Kidney (tissue), 22 donors: ENCODE measurements at places on chromosomes 6 and 20. TPM values are rescaled to one million over a fixed set of nuclear protein-coding genes. Genes with fewer than 3 reads are reported as not detected.

DNA sequence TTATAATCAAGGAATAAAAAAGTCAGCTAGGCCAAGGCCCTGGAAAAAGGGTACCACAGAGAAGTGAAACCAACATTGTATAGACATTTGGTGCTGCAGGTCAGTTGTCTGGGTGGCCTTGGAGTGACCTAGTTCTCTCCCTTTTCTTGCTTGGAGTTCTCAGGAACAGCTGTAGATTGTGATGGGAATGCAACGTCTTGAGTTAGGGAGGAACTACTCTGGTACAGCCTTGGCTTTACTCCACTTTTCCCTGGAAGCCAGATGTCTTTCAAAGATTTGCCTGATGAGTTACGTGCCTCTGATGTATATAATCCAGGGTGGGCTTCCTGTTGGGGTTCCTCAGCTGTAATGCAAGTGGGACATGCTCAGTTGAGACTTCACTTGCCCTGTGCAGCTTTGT, 694.7 kb downstream of the HTR1B start:
- DNase-seq: peak; percentile 21

- DNase-seq: no peak
Measured at GRCh38 chr6:139970591-139970991, 596.1 kb upstream of the CITED2 start.

The CYP39A1 gene
- 8.7 TPM for polyA plus RNA-seq

- no peak for DNase-seq
Measured at GRCh38 chr20:881051-881782, 34.9 kb downstream of the ANGPT4 start.

DNA sequence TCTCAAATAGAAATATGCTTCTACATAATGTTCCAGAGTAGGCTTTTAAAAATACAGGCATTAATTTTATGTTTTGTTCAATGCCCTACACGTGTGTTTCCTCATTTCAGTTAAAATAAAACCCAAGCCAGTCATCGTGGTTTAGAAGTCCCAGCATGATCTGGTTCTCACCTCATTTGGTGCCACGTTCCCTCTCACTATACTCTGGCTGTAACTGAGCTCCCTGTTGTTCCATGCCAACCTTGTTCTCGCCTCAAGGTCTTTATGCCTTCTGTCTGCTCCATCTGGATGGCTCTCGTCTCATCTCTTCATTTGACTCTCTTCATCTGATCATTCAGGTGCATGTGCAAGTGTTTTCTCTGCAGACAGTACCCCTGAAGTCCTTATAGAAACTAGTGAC, 32.6 kb downstream of the HDGFL1 start:
- no peak for DNase-seq

The RNF144B gene
- 9.4 TPM for polyA plus RNA-seq

DNA sequence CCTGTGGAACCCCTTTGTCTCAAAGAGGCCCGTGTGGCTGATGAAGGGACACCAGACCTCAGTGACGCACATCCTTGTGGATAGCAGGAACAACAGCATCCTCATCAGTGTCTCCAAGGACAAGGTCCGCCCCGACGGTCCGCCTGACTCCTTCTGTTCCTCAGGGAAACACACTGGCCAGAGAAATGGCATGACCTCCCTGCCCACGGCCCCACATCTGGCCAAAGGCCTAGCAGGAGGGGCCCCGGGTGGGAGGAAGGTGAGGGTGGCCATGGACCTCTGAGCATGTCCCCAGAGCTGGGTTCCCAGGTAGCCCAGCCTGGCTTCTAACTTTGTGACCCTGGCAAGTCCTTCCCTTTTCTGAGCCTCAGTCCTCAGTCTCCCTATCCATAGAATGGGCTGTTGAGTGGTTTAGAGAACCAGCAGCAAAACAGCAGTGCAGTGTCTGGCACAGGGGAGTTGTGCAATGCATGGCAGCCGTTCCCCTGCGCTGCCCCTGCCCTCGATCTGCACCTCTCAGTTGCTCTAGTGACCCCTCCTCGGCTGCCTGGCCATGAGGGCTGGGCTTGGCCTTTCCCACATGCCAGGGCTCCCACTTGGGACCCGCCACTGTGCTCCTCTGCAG, 48.3 kb downstream of the EFCAB8 start:
- DNase-seq: no peak

GRCh38 chr6:80886475-80886874, 780.0 kb downstream of the BCKDHB start:
- no peak for DNase-seq

The RAB44 gene
- not detected for polyA plus RNA-seq

GRCh38 chr6:34926655-34927054, 37.6 kb downstream of the ANKS1A start:
- no peak for DNase-seq

DNA sequence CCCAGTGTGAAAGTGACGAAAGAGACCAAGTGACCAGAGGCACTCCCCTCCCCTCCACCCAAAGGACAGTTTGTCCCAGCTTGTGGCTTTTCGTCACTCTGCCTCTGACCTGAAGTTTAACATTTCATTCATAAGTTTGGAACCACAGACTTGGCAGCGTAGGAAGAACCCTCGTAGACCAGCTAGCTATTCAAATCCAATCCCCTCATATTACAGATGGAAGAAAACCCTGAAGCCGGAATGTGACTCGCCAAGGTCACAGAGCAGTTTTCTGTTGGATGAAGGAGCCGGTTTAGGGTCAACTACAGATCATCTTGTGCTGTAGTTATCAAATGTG, 3.9 kb upstream of the SYS1 start:
- no peak for DNase-seq

The TSPO2 gene
- polyA plus RNA-seq: 0.88 TPM

The CRIP3 gene
- polyA plus RNA-seq: 14.3 TPM

DNA sequence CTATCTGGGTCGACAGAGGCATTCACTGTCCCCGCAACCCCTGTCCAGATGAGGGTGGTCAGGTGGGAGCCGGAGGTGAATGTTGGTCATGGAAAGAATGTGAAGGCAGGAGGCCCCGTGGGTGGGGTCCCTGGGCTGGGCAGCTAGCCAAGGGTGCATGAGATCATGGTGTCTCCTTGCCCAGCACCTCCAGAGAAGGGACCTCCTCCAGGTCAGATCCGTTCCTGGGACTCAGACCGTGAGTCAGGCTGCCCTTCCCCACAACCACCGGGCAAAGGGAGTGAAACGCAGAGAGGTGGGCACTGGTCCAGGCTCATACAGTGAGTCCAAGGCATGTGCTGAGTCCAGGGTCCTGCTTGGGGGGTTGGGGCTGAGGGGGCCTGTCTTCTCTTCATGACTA, 3.5 kb downstream of the FOXS1 start:
- DNase-seq: peak; percentile 38

DNA sequence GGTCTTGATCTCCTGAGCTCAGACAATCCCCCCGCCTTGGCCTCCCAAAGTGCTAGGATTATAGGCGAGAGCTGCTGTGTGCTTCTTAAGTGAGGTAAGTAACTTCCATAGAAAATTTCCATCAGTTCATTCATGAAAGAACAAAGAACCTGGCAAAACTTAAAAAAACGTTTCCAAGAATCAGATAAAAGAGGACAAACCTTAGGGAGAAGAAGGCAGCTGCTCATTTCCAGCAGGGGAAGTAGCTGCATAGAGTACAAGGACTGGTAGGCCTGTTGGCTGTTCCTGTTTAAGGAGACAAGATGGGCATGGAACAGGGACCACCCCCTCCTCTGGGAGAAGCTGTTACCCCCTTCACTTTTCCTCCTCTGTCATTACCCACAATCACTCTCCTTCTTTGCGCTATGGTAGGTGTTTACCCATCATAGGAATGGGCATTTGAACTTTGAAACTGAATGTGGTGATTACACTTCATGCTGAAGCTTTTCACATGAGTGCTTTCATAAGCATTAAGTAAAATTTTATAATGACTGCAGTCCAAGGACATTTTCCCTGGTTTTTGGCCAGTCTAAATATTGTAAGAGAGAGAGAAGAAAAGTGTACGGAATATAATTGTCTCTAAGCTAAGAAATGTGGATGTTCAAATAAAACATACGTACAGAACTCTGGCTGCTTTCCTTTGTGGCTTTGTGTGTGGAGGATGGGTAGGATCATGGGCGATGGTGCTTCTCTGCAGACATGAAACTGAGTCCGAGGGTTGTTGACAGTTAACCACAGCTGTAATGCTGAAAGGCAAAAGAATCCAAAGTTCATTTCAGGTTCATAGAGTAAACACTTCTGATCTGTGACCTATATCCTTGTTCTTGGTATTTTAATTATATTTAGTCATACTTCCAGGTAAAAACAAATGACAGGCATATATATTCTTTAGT, 56.4 kb downstream of the CCN2 start:
- peak; percentile 49 for DNase-seq

The EMILIN3 gene
- polyA plus RNA-seq: 0.32 TPM

DNA sequence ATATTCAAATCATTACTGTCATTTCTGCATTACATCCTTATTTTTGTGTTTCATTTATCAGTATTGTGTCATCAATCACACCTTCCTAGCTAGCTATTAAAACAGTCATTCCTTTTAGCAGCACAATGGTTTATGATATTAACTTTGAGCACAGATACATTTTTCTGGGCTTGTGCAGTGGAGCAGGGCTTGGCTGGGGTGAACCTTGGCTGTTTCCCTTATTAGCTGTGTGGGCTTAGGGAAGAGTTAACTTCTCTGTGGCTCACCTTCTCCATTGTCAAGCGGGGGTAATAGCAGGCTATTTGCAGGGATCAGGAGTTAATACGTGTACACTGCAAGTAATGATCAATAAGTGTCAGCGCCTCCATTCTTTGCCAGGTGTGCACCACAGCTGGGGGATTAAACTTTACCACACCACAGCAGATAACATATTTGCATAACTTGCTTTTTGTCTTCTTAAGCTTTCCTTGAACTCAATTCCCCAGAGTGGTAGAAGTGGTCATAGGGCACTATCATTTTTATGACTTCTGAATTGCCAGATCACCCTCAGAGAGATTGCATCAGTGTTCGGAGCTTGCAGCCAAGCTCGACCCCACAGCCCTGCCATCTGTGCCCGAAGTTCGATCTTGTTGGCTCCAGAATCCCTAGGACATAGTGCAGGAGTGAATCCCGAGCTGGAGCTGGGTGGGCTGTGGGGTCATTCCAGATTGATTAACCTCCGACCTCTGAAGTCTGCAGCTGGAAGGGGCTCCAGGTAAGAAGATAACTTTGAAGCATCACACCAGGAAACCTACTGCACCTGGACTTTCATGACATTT, 1.5 kb upstream of the PYGB start:
- DNase-seq: no peak

- no peak for DNase-seq
Measured at GRCh38 chr6:20198775-20199174, 13.5 kb downstream of the MBOAT1 start.

GRCh38 chr6:35160642-35161041, 19.5 kb upstream of the TCP11 start:
- DNase-seq: peak; percentile 29

DNA sequence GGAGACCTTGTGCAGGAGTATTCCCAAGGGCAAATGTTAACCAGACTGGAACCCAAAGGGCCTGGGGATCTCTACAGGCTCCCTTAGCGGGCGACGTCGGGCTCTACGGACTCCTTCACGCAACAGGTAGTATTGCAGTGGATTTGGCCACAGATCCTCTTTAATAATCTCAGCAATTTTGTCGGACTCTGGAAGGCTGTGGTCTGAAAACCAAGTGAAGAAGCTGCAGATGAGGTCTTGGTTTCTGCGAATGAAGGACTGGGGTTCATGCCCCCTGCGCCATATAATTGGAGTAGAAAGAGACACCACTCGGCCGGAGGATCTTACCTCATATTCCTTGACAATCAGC, 1.3 kb downstream of the TSPYL1 start:
- no peak for DNase-seq

DNA sequence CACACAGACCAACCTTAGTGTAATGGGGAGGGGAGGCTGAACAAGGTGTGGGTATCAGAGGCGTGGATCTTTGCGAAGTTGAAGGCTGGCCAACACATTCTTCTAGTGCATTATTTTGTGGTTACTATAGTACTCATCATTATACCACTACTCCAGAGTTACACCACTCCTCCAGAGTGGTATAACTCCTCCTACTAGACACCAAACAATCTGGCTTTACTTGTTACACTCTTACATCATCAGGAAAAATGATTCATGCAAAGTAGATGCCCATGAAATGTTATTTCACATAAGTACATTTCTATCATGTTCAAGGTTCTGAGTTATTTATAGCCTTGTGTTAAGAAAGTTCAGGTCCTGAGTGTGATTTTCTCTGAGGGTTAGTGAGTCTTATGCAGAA, 443.1 kb upstream of the OPRM1 start:
- no peak for DNase-seq

GRCh38 chr6:158595223-158595622, 35.3 kb downstream of the TMEM181 start:
- DNase-seq: no peak

GRCh38 chr6:35573495-35574110, 60.9 kb upstream of the TULP1 start:
- DNase-seq: peak; percentile 4

The TMEM217 gene
- 0.67 TPM for polyA plus RNA-seq

DNA sequence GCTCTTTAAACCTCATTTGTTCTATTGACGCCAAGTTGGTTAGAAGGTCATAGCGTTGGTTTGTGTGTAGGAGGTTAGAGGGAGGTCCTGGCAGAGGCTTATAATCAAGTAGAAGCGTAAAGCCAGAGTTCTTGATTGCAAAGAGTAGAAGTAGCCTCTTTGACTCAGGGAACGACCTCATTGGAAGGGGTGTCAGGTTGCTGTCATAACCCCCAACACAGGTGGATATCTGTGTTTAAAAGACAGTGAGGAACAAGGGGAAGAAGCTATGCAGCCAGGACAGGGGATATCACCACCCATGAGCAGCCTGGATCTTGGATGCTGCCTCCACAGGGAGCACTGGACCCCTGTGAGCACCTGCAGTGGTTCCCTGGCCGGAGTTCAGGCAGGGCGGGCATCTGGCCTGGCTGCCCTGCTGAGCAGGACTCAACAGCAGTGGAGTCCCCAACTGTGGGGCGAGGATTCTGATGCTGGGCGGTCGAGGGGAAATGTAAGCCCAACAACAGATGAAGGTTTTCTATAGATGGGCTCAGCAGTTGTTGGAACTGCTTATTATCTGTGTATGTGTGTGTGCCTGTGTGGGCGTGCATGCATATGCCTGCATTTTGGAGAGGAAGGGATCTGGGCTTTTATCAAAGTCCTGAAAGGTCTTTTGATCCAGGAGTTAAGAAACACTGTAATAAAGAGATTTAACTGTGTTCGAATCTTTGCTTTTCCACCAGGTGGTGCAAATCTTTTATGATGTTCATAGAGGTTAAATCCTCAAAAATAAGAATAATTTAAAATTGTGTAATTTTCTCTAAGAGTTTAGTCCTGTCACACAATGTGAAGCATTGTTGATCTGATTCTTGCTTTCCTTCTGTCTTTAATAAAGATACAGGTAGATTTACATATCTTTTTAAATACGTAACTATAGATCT, 27.7 kb downstream of the HIVEP1 start:
- DNase-seq: no peak

The TRDN gene
- not detected for polyA plus RNA-seq

The TNF gene
- polyA plus RNA-seq: 0.69 TPM

DNA sequence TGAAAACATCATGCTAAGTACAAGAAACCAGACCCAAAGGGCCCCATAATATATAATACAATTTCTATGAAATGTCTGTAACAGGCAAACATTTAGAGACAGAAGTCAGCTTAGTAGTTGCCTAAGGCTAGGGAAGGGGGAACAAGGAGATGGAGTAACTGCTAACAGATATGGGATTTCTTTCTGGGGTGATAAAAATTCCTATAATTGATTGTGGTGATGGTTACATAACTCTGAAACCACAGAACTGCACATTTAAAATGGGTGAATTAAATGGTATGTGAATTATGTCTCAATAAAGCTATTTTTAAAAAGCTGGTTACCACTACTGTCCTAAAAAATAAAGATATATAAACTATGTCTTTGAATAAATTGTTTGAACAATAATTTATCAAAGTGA, 3.2 kb downstream of the CEP162 start:
- no peak for DNase-seq

- DNase-seq: peak; percentile 80
Measured at GRCh38 chr20:35207950-35208611, 18.4 kb upstream of the MMP24 start.
